ENCODE measurements at places on chromosomes 1 and 21. TPM values are rescaled to one million over a fixed set of nuclear protein-coding genes. Genes with fewer than 3 reads are reported as not detected.

- DNase-seq = no peak
These were observed 7.2 kb upstream of the TACSTD2 start for GRCh38 chr1:58584082-58584895.

DNA sequence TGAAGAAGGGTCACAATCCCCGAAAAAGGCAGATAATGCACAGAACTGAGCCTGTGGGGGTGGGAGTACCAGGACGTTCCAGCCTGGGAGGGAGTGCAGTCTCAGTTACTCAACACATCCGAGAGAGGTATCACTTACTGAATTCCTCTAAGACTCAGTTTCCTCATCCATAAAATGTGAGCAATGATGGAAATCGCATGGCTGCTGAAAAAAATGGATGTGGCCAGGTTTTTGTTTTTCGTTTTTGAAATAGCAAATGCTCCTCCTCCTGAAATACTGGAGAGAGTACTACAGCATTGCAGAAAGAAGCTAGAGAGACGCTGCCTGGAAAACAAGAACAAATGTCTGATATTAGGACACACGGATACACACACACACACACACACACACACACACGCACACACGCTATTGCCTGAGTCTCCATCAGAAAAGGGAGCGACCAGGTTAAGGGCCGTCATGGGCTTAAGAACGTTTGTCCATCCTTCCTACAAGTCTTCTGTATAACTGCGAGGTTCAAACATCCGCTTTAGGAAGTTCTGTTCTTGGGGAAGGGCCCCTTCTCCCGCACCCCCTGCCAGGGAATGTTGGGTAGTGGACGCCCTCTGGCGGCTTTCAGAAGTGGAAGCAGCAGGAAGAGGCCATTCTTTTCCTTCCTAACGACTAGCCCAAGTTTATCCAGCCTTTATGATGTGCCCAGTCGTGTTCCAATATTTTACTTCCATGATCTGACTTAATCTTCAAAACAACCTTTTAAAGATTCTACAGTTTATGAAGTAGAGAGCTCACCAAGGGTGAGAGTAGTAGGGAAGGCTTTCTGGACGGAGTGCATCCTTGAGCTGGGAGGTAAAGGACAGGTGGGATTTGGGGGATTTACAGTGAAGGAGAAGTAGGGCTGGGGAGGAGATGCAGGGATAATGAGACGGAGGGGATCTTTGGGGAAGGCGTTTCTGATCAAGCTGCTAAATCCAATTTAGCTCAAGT lies 699 bp upstream of the NES start:
- DNase-seq = peak; percentile 61

- DNase-seq = no peak
These were observed 34.0 kb downstream of the ARHGEF16 start for GRCh38 chr1:3488432-3488831.

DNA sequence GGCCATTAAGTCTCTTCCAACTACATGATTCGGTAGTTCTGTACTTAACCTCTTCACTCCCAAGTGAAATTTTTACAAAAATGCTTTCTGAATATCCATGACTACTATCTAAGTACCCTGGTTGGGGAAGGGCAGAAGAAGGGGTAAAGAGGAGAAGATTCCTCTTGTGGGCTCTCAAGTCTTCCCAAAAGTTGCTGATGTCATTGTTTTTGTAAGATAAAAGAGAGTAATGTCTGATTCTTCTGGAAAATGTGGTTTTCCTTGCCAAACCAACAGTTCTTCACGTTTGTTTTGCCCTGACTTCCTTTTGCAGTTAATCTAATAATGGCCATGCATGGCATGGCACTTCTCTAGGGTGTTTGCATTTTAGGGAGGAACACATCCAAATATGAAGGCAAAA lies 34.7 kb upstream of the AK4 start:
- DNase-seq = no peak

- DNase-seq = no peak
These were observed 12.7 kb downstream of the SLC25A33 start for GRCh38 chr1:9551984-9552383.

- DNase-seq = no peak
These were observed 21.5 kb downstream of the EPHB2 start for GRCh38 chr1:22731924-22732720.

GRCh38 chr1:61626816-61627215 lies 98.1 kb downstream of the TM2D1 start:
- DNase-seq = no peak

- no peak for DNase-seq
These were observed 48.3 kb upstream of the NADK start for GRCh38 chr1:1826356-1827088.

DNA sequence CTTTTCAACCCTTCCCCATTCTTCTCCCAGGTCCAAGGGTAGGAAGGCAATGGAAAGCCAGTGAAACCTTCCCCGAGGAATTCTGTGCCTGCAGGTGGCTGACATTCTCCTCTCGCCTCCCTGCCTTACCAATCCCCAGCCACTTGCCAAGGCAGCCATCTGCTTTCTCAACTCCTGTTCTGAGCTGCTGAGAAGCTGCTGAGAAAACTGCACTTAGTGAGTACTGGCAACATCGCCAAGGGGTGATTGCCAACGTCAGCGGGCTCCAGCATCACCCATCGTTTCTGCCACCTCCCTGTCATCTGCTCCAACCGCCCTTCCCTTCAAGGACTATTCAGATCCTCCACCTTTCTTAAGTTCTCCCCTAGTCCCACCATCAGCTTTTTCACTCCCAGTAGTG lies 106.0 kb downstream of the PTPRU start:
- DNase-seq = no peak

DNA sequence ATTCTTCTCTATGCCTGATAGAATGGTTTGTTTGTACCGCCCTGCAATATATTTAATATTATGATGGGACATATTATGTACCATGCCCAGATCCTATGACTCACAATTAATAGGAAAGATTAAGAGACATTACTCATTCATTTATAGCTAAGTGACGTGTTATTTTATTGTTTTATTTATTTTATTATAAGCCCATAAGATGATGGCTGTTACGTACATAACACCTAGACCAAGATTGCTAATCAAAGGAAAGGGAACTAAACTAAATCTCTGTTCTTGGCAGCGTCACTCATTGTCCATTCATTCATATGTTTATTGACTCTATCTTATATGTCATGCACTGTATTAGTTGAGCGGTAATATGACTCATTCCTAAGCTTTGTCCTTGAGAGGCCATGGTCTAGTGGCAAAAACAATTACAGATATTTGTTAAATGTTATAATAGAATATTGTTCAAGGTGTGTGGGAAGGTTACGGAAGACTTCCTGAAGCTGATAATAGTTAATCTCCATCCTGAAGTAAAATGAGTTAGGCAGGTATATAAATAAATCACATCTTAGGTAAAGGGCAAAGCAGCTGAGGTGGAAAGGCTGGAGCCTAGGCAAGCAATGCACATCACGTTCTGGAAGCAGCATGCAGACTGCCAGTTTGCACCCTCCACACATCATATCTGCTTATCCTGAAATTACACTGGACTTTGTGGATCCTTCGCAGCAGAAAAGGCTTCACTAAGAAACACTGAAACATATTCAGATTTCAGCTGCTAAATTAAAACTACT lies 16.6 kb upstream of the CD55 start:
- no peak for DNase-seq

DNA sequence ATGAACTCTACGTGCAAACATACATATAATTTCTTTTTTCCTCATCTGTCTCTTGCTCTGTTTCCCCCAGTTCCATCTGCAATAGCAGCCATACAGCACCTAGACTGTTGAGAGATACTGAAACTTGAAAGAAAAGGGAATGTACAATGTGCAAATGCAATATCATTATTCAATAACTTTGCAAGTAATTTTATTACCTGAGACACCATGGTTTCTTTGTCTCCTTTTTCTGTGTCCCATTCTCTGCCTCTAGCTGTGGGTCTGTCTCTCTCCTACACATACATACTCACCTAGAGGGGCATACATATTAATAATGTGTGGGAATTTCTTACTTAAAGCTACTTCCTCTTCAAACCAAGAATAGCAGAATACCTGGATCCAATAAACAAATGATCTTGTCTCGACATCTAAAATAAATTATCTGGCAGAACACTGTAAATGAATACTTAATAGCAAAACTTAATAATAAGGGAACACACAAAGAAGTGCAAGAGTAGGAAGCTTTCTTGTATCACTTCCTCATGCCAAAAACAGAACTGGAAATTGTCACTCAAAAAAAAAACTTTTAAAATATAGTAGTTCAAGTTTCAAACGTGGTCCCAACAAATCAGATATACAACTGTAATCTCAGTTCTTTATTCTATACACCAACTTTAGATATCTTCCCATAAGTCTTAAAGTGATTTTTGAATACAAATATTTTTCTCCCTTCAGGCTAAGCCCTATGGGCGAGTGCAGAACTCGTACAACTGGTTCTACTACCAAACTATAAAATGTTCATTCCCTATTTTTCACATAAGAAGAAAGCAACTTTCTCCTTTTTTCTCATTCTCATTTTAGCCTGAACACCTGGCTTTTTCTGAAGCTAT lies 194.6 kb downstream of the NRIP1 start:
- no peak for DNase-seq

DNA sequence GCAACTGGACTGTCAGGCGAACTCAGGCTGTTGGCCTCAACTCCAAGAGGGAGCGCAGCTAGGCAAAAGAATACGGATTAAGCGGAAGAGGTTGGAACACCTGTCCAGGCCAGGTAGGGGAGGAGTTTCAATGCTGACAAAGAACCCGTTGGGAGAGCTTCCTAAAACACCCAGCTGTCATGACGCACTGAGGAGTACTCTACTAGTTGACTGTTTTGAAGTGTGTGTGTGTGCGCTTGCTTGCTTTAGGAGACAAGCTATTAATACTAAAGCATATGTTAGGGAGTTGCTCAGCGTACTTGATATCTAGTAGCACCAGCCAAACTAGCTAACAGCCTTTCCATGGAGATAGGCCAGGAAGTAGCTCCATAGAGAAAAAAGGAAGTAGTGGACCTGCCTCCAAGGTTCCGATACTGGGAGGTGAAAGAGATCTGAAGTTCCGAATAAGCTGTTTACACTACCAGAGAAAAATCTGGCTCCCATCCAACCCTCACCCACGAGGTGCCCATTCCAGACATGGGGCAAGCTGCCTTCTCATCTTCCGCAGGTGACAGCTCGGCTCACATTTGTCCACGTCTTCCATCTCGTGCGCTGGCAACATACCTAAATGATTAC lies 974 bp upstream of the FNBP1L start:
- DNase-seq = peak; percentile 80

GRCh38 chr1:222697826-222698225 lies 14.5 kb downstream of the AIDA start:
- DNase-seq = no peak

DNA sequence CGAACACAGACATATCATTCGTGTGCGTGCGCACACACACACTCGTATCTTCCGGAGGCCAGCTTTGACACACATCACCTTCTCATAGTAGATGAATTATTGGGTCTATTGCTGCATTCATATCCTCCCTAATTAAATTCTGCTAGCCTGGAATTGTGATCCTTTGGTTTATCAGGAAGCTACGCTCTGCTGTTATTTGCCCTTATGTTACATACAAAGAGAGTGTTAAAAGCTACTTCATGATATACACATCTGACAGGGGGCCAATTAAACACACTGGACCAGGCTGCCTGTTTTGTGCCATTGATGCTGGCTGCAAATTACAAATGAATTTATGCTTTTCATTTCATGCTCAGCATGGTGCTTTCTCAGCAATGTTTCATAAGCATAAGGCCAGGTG lies 252.0 kb downstream of the RHOU start:
- DNase-seq = no peak

DNA sequence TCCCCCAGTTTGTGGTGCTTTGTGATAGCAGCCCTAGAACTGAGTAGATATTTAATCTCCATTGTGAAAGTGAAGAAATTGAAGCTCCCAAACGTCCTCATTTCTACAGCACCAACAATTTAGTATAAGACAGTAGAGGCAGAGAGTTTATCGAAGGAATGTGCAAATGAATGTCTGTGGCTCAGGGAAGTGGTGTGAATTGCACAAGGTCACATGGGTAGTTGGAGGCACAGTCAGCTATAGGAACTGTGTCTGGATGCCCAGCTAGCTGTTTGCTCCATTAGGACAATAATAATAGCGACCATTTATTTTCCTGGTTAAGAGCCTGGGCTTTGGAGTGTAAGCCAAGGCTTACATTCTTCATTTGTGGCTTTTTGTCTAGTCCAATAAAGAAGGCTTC lies 144.4 kb upstream of the USP24 start:
- no peak for DNase-seq

GRCh38 chr21:15112858-15113257 lies 48.1 kb upstream of the NRIP1 start:
- no peak for DNase-seq

DNA sequence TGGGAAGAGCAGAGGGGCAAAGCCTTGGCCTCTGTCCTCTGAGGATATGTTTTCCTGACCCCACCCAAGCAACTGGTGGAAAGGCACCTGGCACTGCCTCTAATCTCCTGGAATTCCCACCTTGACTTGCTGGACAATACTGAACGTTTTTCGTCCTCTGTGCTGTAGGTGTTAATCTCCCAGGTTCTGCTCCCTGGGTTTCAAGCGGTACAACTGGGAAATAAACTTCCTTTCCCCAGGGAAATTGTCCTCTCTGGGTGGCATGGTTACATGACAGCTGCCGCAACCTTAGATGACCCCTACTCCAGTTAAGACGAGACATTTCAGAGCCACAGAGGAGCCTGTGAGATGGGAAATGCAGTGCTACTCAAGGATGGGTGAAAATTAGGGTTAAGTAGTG lies 57.3 kb upstream of the BCAR3 start:
- no peak for DNase-seq

GRCh38 chr21:44686843-44687561 lies 5.0 kb upstream of the KRTAP12-1 start:
- no peak for DNase-seq

DNA sequence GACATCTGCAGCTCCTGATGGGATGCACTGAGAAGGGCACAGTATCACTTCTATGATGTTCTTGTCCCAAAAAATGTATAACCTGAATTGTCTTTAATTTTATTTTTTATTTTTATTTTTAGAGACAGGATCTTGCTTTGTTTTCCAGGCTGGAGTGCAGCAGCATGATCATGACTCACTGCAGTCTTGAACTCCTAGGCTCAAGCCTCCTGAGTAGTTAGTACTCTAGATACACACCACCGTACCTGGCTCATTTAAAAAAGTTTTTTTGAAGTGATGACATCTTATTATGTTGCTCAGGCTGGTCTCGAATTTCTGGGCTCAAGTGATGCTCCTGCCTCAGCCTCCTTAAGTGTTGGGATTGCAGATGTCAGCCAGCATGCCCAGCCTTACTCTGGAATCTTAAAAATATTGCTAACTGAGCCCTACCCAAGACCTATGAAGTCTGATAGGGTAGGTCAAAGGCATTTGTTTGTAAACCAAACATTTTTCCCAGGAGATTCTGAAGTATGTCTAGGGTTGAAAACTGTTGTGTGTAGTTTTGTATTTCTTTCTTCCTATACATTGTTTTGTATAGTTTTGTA lies 68.9 kb downstream of the ATF6 start:
- DNase-seq = no peak

The IQGAP3 gene
- 10.5 TPM for total RNA-seq

The CATSPERE gene
- 0.50 TPM for total RNA-seq

The ADORA3 gene
- total RNA-seq = 4.7 TPM

The RGS13 gene
- total RNA-seq = 1.2 TPM

The HOOK1 gene
- 55.6 TPM for total RNA-seq

The PDE4DIP gene
- 50.6 TPM for total RNA-seq

The AGBL4 gene
- total RNA-seq = 0.47 TPM

The ECE1 gene
- 110 TPM for total RNA-seq

The PLA2G2C gene
- total RNA-seq = not detected

The PPM1J gene
- 1.1 TPM for total RNA-seq

The RFX5 gene
- 20.9 TPM for total RNA-seq

The CROCC gene
- total RNA-seq = 11.3 TPM

The PEAR1 gene
- total RNA-seq = 2.9 TPM

The ELAPOR1 gene
- 96.7 TPM for total RNA-seq

The MTARC2 gene
- total RNA-seq = 40.0 TPM

The CD101 gene
- total RNA-seq = 3.7 TPM

Measured in left colon (tissue), 2 donors.